ENCODE measurements at places on chromosomes 4 and X.

DNA sequence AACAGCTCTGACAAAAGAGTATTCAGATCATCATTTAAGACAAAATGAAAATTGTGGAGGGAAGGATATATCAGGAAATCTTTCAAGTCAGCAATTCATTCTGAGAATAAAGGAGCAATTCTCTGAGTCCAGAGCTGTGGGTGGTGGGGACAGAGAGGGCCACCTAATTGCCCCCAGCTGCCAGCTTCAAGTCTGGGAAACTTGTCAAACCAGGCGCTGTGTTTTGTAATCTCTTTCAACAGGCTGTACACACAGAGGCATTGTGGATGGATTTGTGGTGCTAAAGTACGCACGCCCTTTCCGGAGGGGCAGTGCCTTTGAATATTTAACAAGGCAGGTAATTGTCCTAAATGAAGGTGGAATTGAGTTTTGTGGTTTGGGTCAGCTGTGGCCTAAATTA lies 591.1 kb upstream of the BOD1L1 start:
- peak; percentile 49 for DNase-seq

DNA sequence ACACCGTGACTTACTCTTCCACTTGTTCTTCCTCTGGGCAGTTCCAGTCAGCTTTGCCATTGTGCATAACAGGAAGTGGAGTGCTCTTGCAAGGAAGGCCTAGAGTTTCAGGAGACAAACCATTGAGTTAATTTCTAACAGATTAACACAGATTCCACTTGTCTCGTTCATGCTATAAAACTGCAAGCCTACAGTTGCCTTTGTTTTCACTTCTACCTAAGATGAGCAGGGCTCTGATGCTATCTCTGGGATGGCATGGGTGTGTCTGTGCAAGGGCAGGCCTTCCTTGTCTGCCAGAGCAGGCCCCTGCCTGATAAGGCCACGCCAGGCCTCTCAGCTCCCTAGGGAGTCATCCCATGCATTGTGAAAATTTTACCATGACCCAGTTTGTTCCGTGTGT lies 67.7 kb upstream of the PGRMC2 start:
- no peak for DNase-seq

DNA sequence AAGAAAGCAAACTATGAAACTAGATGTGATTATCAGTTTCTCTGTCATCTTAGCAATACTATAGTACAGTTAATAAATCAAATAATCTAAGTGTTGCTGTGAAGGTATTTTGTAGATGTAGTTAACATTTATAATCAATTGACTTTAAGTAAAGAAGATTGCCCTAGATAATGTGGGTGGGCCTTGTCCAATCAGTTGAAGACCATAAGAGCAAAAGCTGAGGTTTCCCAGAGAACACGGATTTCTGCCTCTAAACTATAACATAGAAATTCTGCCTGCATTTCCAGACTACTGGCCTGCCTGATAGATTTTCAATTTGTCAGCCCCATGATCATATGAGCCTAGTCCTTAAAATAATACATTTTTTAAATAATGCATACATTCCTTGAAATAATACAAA lies 222.9 kb downstream of the PCDH18 start:
- no peak for DNase-seq

- DNase-seq, result no peak
Measured at GRCh38 chrX:93332329-93332728, 341.0 kb downstream of the NAP1L3 start.

- no peak for DNase-seq
Measured at GRCh38 chr4:7571701-7572100, 137.0 kb upstream of the PSAPL1 start.

DNA sequence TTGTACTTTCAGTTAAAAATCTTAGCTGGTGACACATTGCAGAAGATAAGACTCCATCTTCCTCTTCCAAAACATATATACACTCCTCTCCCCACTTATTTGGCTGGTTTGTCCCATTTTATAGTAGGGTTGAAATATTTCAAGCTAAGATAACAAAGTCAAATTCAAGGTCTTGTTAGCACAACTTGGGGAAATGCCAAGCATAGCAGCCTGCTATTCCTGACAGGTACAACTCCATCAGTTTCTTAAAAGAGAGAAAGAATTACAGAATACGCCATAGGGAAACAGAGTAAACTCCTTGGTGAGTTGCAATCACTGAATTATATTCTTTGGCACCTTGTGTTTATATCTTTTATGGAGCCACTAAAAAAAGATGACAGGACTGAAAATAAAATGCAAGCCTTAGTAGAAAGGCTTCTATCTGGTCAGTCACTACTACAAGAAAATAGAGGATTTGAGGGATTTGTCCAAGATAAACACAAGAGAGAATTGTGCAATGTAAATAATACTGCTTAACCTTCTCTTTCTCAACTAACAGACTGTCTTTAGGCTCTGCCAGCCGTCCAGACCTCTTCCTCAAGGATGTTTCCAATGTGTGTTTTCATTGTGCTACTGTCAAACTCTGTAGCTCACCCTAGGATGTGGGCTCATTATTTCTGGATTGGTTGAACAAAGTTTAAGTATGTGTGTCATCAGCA lies 170.3 kb downstream of the VEGFC start:
- no peak for DNase-seq

DNA sequence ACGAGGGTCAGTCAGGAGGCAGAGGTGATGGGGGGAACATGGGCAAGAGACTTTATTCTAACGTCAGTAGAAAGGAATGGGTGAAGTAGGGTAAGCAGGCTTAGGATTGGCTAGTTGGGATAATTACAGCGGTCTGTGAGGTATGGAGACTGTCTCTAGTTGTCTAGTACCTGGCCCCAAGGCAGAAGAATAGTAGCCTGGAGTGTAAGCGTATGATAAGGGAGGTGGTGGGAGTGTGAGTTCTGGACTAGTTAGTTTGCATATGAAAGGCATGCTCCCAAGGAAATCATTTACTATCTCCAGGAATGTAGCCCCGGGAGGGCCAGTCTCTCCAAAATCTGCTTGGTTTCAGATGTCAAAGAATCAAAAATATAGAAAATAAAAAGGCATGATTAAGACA lies 219.6 kb upstream of the ANXA3 start:
- no peak for DNase-seq

- no peak for DNase-seq
Measured at GRCh38 chr4:26985873-26986272, 125.2 kb downstream of the STIM2 start.

GRCh38 chr4:77681792-77682191 lies 76.2 kb downstream of the CXCL13 start:
- no peak for DNase-seq

Data from NCI-H1048 (cell line).